ENCODE measurements at places on chromosomes 12 and 14. TPM values are rescaled to one million over a fixed set of nuclear protein-coding genes. Genes with fewer than 3 reads are reported as not detected.
A peak's percentile ranks its signal among the peaks of the same experiment; 100 is the strongest.

DNA sequence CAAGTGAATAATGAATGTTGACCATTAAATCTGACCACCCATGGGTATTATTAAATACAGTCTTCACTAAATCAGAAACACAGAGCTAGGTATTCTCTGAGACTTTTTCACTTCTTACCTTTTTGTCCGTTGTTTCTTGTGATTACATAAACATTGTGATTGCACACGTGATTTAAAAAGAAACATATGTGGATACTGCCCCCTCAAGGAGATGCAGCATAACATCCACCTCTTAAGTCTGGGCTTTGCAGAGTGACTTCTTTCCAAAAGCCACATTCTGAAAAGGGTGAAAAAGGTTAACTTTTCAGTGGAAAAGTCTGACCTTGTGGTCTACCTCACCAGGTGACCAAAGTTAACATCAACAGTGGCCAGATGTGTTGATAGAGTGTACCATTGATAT lies 185.5 kb upstream of the FAR2 start:
- DNase-seq = no peak

DNA sequence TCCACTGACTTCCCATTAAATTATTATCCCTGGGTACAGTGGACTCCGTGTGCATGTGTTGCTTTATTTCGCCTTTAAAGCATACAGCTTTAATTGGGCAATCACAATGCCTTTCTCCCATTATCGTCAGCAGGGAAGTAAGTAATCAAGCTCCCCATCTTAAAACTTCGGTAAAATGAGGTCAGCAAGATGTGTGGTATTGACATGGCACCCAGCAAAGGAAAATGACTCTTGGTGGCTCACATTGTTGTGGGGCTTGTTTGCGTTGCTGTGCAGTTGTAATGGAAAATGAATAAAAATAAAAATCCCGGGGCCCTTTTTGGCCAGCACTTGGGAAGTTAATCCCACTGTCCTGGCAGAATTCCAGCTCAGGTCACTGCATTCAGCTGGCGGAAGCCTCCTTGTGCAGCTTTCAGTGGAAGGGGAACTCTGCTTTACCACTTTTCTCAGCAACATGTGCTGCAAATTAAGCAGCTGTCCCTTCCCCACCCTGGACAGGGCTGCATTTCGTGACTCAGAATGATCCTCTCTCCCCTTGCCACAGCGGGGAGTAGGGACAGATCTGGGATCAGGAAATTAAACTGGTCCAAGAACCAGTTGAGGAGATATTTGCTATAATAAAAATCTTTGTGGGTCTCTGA lies 13.9 kb upstream of the ATP2A2 start:
- peak; percentile 59 for DNase-seq

GRCh38 chr12:1592444-1593173 lies 1.8 kb downstream of the FBXL14 start:
- no peak for DNase-seq

- DNase-seq = no peak
Observed at GRCh38 chr12:278046-278445, 15.4 kb upstream of the SLC6A13 start.

GRCh38 chr14:68820999-68821683 lies 28.3 kb upstream of the ZFP36L1 start:
- no peak for DNase-seq

GRCh38 chr12:31849090-31849687 lies 110.0 kb upstream of the RESF1 start:
- no peak for DNase-seq

- no peak for DNase-seq
Observed at GRCh38 chr14:36340276-36340890, 19.9 kb upstream of the MBIP start.

Gene TAS2R30
- total RNA-seq = 42.9 TPM

Gene ACOT6
- total RNA-seq = not detected

Gene PLEKHH1
- 5.1 TPM for total RNA-seq

Gene SYT1
- total RNA-seq = 13.8 TPM

All from urinary bladder (tissue), 4 donors.